Lower lobe of right lung (tissue), 2 donors: ENCODE measurements at places on chromosomes 16 and 17. TPM values are rescaled to one million over a fixed set of nuclear protein-coding genes. Genes with fewer than 3 reads are reported as not detected.
A peak's percentile ranks its signal among the peaks of the same experiment; 100 is the strongest.

DNA sequence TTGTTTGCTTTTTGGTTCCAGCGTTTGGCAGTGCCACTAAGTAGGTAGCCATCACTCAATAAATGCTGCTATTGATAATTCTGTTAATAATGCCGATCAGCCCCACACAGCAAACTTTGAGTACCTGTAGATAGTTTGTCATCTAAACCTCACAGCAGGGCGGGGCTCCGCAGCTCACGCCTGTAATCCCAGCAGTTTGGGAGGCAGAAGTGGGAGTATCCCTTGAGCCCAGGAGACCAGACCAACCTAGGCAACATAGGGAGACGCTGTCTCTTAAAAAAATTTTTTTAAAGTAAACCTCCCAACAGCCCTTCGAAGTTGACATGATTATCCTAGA lies 1.6 kb downstream of the BFAR start:
- no peaks in the 10 kb centered on the region for H3K27me3 ChIP-seq
- peak overlapping the region; percentile 98 for H3K4me3 ChIP-seq
- H3K36me3 ChIP-seq: peaks cover 17% of the 10 kb centered on the region
- H3K4me1 ChIP-seq: peaks cover 44% of the 10 kb centered on the region

GRCh38 chr16:71711789-71712188 lies 12.7 kb downstream of the PHLPP2 start:
- peaks cover 4% of the 10 kb centered on the region for H3K36me3 ChIP-seq
- H3K4me1 ChIP-seq: no peaks in the 10 kb centered on the region
- H3K27me3 ChIP-seq: no peaks in the 10 kb centered on the region
- H3K4me3 ChIP-seq: no peak overlapping the region
- H3K27ac ChIP-seq: no peak overlapping the region
- DNase-seq: no peak

DNA sequence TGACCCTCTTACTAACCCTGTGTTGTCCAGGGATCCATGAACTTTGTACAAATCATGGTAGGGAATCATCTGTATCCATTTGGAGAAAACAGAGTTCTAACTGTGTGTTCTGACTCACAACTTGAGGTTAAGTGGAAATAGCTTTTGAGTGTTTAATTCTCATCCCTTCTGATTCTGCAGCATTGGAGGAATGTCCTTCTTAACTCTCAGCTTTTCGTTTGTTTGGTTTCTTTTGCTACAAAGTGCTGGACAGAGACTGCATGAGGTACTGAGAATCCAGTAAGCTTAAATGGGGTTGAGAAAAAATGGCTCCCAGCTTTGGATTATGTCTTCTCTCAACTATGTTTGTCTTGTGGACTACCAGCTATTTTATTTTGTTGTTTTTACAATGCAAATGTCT lies 352.1 kb upstream of the KIF2B start:
- no peak overlapping the region for H3K4me3 ChIP-seq
- no peak for DNase-seq
- H3K36me3 ChIP-seq: no peaks in the 10 kb centered on the region
- H3K27me3 ChIP-seq: no peaks in the 10 kb centered on the region
- no peaks in the 10 kb centered on the region for H3K4me1 ChIP-seq
- no peak overlapping the region for H3K27ac ChIP-seq

DNA sequence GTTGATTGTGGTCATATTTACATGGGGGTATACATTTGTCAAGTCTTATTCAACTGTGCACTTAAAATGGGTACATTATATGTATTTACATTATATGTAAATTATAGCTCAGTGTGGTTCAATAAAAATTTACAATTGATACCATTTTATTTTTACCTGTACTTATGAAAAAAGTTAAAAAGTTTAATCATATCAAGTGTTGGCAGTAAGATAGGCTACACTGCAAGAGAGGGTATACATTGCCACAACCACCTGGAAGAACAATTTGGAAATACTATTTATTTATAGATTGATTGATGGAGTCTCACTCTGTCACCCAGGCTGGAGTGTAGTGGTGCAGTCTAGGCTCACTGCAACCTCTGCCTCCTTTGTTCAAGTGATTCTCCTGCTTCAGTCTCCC lies 453.3 kb downstream of the XYLT1 start:
- H3K27ac ChIP-seq: no peak overlapping the region
- peaks cover 4% of the 10 kb centered on the region for H3K27me3 ChIP-seq
- no peak for DNase-seq
- H3K36me3 ChIP-seq: no peaks in the 10 kb centered on the region

The FBXW10B gene
- total RNA-seq: 0.74 TPM

The BRIP1 gene
- total RNA-seq: 0.83 TPM

DNA sequence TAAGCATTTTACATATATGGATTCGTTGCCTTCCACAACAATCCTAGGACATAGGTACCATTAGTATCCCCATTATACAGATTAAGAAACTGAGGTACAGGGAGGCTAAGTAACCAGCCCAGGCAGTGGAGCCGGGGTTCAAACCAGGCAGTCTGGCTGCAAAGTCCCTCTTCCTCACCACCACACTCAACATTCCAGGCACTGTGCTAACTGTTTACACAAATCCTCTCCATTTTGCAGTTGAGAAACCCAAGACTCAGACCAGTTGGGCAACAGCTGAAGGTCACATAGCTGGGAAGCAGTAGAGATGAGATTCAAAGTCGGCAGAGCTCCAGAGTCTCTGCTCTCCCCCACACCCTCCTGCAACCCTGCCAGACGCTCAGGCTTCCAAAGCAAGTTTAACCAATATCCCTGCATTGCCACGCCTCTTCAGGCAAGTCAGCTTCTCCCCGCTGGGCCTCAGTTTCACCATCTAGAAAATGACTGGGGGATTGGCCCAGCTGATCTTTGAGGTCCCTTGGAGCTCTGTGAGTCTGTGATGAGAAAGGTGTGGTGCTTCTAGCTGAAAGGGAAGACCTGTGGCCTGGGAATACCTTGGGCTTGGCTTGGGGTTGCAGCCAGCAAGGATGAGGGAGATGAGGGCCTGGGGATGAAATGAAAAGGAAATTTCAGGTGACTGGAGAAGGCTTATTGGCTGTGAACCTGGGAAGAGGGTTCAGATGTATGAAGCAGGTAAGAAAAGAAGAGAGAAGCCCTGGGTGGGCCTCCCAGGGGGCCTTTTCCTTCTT lies 14.0 kb downstream of the CCR7 start:
- no peaks in the 10 kb centered on the region for H3K27me3 ChIP-seq
- peak overlapping the region; percentile 83 for H3K27ac ChIP-seq

- H3K36me3 ChIP-seq: no peaks in the 10 kb centered on the region
- H3K27ac ChIP-seq: no peak overlapping the region
- peaks cover 5% of the 10 kb centered on the region for H3K4me1 ChIP-seq
- no peak overlapping the region for H3K4me3 ChIP-seq
Measured at GRCh38 chr17:5254903-5255521, 20.4 kb upstream of the SCIMP start.

GRCh38 chr17:70498631-70499030 lies 329.3 kb downstream of the KCNJ2 start:
- no peak overlapping the region for H3K4me3 ChIP-seq
- H3K27ac ChIP-seq: no peak overlapping the region
- H3K27me3 ChIP-seq: no peaks in the 10 kb centered on the region
- peaks cover 6% of the 10 kb centered on the region for H3K4me1 ChIP-seq

DNA sequence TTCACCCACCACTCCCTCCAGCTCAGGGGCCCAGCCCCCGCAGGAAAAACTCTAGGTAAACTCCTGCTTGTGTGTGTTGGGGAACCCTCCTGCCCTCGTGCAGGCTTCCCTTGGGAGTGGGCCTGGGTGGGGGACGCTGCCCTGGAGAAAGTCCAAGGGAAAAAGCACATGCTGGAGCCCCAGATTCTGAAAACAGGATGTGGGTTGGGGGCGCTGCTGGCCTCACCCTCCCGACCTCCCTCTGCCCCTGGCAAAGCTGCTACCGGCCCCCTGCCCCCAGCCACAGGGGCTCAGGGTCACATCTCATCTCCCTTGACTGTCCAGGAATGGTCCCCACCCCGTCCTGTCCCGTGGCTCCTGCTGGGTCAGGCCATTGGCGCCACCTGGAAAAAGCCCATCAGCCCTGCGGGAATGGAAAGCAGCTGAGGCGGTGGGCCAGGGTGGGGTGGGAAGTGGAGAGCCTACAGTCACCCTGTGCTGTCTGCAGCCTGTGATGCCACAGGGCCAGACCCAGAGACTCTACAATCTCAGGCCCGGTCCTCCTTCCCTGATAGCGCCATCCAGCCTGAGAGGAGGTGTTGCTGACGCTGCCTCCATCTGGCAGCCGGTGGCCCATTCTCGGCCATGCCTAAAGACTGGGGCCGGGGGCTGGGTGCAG lies 2.5 kb upstream of the GJD3 start:
- no peaks in the 10 kb centered on the region for H3K27me3 ChIP-seq
- H3K4me1 ChIP-seq: peaks cover 15% of the 10 kb centered on the region
- no peak overlapping the region for H3K4me3 ChIP-seq
- no peak for DNase-seq

DNA sequence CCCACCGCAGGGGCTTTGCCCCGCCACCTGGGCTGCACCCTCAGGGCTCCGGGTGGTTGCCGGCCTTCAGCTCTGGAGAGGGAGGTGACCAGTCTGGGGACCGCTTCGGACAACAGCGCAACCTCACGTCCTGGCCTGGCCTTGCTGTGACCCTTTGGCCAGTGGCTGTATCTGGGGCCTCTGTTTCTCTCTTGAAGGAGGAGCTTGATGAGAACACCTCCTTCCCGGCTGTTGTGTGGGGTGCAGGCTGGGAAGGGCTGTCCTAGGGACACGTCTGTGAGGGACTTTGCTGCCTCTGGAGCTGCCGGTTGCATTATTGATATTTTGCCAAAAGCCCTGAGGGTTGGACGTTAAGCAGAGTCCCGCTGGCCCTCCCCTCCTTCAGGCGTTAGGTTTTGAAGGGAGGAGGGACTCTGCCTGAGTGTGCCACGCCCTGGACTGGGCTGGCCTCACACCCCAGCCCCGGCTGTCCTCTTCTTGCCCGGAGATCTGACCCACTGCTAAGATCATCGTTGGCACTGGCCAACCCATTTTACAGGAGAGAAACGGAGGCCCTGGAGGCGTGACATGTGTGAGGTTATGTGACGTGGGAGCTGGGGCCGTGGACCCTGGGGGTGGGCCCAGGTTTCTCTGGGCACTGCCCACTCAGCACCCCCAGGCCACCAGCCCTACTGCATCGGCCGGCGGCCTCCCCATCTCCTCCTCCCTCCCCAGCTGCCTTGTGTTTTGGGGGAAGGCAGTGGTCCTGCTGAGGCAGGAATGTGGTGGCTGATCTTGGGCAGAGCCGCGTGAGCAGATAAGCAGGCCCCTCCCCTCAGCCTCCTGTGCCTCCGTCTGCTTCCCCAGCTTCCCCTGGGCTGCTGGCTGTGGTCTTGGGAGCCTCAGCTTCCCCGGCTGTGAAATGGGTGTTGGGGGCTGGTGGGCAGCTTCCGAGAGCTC lies 8.5 kb downstream of the ZFPM1 start:
- no peaks in the 10 kb centered on the region for H3K36me3 ChIP-seq
- no peaks in the 10 kb centered on the region for H3K27me3 ChIP-seq
- H3K27ac ChIP-seq: no peak overlapping the region
- H3K4me1 ChIP-seq: peaks cover 18% of the 10 kb centered on the region
- no peak for DNase-seq

The FOXN1 gene
- 0.15 TPM for total RNA-seq

The ABCA6 gene
- total RNA-seq: 32.0 TPM

GRCh38 chr16:19128454-19129200 lies 14.9 kb downstream of the ITPRIPL2 start:
- no peaks in the 10 kb centered on the region for H3K27me3 ChIP-seq
- no peaks in the 10 kb centered on the region for H3K36me3 ChIP-seq
- H3K4me3 ChIP-seq: no peak overlapping the region
- DNase-seq: no peak
- H3K4me1 ChIP-seq: peaks cover 54% of the 10 kb centered on the region

- H3K27ac ChIP-seq: no peak overlapping the region
- H3K36me3 ChIP-seq: no peaks in the 10 kb centered on the region
- H3K4me1 ChIP-seq: no peaks in the 10 kb centered on the region
Measured at GRCh38 chr16:57863434-57864160, 61.3 kb upstream of the KIFC3 start.

The PRSS21 gene
- total RNA-seq: 26.5 TPM

DNA sequence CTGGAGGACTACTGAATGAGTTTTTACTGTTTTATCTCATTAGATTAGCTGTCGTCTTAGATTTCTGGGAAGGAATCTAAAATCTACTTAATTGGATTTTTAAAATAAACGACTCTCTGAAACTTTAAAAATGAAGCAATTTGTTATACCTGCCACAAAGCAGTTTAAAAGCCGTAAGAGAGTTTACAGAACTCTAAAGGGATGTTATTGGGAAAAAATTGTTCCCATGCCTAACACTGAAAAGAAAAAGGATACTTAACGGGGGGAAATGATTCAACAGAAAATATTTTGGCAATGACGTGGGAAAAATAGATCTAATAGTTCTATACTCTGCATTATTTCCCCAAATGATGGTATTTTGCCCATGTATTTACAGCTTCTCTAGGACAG lies 27.0 kb downstream of the ARHGAP17 start:
- DNase-seq: no peak
- no peaks in the 10 kb centered on the region for H3K36me3 ChIP-seq
- no peaks in the 10 kb centered on the region for H3K27me3 ChIP-seq

DNA sequence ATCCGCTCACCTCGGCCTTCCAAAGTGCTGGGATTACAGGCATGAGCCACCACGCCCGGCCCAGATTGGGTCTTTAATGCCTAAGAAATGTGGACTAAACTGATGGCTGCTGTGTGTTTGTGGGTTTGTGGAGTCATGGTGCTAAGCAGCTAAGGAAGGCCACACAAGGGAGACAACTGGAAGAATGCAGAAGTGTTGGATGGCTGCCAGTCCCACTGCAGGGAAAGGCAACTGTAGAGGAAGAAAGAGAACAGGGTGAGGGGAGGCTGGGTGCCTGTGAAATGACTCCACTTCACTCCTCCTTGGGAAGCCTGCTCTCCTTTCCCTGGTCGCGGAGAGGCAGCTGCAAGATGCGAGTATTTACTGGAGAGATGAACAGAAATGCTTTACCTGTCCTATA lies 23.5 kb upstream of the SIAH1 start:
- no peaks in the 10 kb centered on the region for H3K27me3 ChIP-seq
- no peak overlapping the region for H3K27ac ChIP-seq
- no peaks in the 10 kb centered on the region for H3K36me3 ChIP-seq
- H3K4me3 ChIP-seq: no peak overlapping the region
- peaks cover 8% of the 10 kb centered on the region for H3K4me1 ChIP-seq
- DNase-seq: peak; percentile 57

GRCh38 chr16:49081554-49081953 lies 200.1 kb downstream of the CBLN1 start:
- H3K36me3 ChIP-seq: no peaks in the 10 kb centered on the region
- H3K4me3 ChIP-seq: no peak overlapping the region
- H3K27ac ChIP-seq: no peak overlapping the region
- no peak for DNase-seq

The SHISA9 gene
- total RNA-seq: not detected

The TMEM92 gene
- total RNA-seq: 9.2 TPM

The MMP2 gene
- 178 TPM for total RNA-seq

The MKS1 gene
- 20.1 TPM for total RNA-seq
